ENCODE measurements at places on chromosomes 5 and 9.

DNA sequence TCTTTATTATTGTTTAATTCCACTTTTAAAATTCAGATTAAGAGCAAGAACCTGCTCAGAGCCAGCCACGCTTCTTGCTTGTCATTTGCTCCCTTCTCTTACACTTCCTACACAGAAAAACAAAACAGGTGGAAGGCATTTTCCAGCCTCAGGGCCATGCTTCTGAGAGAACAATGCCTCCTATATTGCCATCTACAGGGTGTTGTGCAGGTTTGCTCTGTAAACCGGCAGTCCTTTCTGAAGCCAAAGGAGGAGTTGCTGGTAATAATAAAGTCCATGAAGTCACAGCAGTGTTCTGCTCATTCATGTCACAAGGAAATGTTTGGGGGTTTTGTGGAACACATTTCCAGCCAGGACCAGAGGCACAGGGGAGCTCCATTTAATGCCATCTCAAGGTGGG is 16.1 kb upstream of the PRLR start:
- peak; percentile 40 for DNase-seq

- no peak for DNase-seq
Observed at GRCh38 chr5:58680503-58680902, 97.6 kb downstream of the RAB3C start.

GRCh38 chr5:123937230-123937629 is 425.3 kb downstream of the CSNK1G3 start:
- peak; percentile 12 for DNase-seq

- no peak for DNase-seq
Observed at GRCh38 chr5:81631621-81632020, 119.3 kb downstream of the SSBP2 start.

- no peak for DNase-seq
Observed at GRCh38 chr5:147393874-147394672, 115.8 kb downstream of the DPYSL3 start.

- DNase-seq, result peak; percentile 43
Observed at GRCh38 chr9:35385042-35385441, 104.9 kb upstream of the RUSC2 start.

- DNase-seq, result no peak
Observed at GRCh38 chr5:79685627-79686026, 4.0 kb upstream of the CMYA5 start.

DNA sequence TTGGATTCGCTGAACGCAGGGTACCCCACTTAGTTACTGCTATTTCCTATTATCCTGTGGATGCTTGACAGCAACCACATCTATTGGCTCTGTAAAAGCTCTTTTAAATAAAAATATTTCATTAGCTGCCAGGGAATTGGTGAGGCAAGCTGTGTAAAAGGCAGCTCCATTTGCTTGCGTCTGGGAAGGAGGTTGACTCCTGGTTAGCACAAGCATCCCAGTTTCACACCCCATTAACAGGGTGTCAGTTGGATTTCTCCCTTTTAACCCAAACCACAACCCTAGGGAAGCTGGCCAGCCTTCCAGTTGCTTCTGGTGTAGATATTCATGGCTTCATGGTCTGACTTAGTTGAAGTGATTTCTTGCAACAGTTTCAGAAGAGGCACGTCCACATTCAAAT is 151.0 kb downstream of the GPBP1 start:
- no peak for DNase-seq

GRCh38 chr5:33588654-33589372 is 148.0 kb downstream of the TARS1 start:
- no peak for DNase-seq

GRCh38 chr9:73911804-73912203 is 585.3 kb upstream of the RORB start:
- DNase-seq, result peak; percentile 51

- DNase-seq, result peak; percentile 18
Observed at GRCh38 chr5:83720836-83721537, at the start of gene HAPLN1. TSS of gene HAPLN1 (minus strand) at chr5:83720855. CDS start at chr5:83673523, 47,332 bp downstream.

DNA sequence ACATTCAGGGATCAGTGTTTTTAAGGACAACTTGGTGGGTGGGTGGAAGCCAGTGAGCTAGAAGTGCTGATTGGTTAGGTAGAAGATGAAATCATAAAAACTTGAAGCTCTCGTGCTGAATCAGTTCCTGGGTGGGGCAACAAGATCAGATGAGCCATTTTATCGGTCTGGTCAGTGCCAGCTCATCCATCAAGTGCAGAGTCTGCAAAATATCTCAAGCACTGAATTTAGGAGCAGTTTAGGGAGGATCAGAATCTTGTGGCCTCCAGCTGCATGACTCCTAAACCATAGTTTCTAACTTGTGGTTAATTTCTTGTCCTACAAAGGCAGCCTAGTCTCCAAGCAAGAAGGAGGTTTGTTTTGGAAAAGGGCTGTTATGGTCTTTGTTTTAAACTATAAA is 166.4 kb downstream of the FAM170A start:
- no peak for DNase-seq

Data from brain (organoid and tissue), 16 donors.